ENCODE measurements at places on chromosomes 2 and 18.

- no peak for DNase-seq
Observed at GRCh38 chr18:77737405-77737804, 487.8 kb downstream of the GALR1 start.

GRCh38 chr2:162267496-162267895 is 24.3 kb upstream of the FAP start:
- no peak for DNase-seq

DNA sequence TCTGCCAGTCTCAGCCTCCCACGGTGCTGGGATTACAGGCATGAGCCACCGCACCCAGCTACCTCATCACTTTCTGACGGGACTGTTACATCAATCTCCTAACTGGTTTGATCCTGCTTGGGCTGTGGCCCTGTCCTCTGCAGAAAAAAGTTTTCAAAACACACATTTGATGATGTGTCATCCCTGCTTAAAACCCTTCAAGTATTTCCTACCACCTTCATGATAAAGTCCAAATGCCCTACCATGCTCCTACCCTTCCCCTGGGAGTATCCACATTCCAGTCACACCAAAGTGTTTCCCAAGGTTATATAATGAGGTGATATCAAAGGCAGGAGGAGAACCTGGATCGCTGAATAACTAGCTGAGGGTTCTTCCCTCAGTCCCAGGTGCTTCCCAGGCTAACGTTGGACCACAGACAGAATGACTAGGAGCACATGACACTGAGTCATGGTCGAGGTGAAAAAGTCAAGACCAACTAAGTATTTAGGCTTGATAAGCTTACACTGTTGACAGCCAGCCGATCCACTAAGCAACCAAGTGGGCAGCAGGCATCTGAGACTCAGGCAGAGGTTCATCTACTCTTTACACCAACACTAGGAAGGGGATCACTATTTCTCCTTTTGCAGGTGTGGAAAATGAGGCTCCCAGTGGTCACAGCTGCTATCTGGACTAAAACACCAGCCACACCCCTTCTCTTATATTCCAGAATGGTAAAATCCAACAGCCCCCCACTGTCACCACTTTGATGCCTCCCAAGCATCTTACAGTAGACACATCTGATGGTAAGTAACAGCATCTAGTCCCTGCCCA is 31.8 kb downstream of the CYRIA start:
- no peak for DNase-seq

DNA sequence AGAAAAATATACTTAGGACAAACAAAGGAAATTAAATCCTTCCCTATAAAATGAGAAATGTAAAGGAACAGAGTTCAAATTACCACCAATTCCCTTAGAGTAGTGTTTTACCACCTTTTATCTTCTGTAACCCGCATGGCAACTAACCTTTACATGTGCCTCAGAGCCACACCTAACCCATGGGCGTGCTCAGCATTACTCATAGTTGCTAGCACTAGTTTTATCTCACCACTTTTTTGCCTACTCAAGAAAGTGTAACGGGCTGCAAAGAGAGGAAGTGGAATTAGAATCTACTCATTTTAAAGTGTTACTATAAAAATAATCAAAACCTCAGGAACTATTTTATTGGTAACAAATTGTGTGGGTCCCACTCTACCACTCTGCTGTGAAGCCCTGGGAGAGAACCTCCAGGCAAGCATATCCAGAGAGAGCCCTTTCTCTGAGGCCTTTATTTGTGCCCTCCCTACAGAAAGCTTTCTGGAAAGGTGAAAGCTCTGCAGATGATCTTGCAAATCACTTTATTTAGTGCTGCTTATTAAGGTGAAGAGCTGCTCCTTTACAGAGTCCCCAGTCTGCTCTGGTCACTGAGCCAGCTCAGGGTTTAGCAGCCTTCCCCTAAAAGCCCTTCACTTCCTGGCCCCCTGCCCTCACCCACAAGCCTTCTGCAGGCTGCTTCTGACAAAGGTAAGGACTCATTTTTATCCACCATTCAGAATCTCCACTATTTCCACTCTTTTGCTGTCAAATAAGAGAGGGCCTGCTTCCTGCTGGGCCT is 98.8 kb downstream of the TRABD2A start:
- no peak for DNase-seq

DNA sequence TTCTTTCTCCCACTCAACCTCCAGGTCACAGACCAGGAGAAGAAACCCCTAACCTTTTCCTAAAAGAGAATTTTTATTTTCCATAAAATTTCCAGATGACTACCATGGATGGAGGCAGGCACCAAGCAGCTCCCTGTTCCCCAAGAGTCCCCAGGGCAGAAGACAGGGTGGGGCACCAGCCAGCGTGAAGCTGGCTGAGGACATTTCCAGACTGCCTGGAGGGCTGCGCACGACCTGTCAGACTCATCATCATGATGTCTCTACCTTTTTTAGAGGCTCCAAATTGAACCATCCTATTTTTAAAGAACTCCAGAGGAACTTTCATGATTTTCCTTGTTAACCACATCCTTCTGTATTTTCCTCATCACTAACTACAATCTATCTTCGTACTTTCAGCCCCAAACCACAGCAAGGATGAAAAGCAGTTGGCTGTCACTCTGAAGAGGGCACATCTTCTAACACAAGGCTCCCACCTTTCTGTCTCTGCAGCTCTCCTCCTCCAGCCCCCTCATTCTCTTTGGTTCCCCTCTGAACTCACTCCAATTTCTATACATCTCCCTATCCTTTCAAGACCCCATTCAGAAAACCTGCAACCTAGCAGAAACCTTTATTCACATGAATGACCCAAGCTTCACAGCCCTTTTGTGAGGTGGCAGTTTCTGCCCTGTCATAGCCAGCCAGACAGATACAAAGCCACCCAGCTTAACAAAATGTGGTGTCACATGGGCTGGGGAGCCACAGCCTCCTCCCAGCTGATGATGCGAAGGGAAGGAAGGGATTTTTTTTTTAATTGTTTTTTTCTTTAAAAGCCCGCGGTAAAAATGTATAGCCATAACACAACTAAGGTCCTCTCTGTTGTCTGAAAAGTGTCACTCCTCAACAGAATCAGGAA is 11.1 kb downstream of the AMMECR1L start:
- DNase-seq = no peak
